ENCODE measurements at places on chromosomes 11 and 22.

GRCh38 chr11:92199991-92200390 is 24.6 kb upstream of the FAT3 start:
- DNase-seq = no peak

- DNase-seq = no peak
These were observed 77.2 kb upstream of the CLPB start for GRCh38 chr11:72511393-72512047.

DNA sequence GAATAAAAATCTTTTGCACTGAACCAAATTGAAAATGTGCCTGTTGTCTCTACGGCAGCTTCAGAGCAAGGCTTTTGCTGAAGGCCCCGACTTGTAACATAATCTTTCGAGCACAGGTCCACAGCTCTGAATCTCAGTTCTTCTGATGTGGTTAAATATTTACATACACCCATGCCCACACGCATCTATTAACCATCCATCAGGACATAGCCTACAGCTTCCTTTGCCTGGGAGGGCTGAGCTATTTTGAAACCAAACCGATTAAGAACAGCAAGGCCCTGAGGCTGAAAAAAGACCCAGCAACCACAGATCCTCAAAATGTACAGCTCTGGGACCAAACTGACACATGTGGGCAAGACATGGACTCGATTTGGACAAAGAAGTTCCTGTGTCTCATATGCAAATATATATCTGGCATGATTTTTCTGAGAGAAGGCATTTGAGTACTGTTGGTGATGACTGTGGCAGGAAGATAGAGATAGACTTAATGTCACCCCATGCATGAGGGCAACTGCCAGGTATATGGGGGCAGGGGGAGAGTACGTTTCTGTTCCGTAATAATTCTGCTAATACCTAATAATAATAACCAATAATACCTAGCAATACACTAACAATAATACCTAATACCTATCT is 322.7 kb upstream of the PLET1 start:
- DNase-seq = no peak

GRCh38 chr11:69797156-69797555 is 22.0 kb upstream of the FGF4 start:
- DNase-seq = no peak

- DNase-seq = no peak
These were observed 73.1 kb downstream of the TMPRSS5 start for GRCh38 chr11:113632981-113633380.

GRCh38 chr22:48491451-48491941 is 1336.2 kb downstream of the BRD1 start:
- DNase-seq = no peak

DNA sequence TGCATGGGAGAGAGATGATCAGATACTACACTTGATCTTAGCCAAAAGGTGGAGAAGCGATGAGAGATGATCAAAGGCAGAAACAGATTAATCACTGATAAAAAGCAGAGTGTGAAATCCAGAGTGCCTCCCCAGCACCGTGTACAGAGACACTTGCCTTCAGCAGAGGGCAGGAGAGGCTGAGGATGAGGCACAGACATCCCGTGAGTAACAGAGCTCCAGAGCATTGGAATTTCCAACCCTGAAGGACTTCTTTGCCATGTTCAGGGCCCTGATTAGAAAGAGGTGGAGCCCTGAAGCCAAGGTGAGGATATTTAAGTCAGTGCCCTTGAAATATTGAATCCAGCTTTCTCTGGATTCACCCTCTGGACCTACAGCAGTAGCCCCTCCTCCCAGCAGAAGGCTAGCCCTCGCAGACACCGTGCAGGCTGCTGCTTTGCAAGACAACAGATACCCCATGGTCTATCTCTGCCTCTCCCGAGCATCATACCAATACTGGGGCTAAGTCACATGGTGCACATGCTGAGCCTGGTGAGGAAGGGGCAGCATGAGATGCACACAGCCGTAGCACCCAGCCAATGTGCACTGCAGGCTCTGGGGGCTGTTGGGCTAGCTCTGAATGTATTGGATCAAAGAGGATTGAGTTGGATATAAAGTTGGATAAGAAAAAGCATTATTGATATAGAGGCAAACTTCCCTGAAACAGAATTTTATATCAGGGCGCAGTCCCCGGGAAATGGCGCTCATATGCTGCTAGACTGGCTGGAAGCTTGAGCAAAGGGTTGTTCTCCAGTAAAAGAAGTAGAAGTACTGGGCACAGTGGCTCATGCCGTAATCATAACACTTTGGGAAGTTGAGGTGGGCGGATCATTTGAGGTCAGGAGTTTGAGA is 200.3 kb upstream of the B3GAT1 start:
- no peak for DNase-seq

- no peak for DNase-seq
These were observed 106.0 kb downstream of the NAV2 start for GRCh38 chr11:19818619-19819018.

DNA sequence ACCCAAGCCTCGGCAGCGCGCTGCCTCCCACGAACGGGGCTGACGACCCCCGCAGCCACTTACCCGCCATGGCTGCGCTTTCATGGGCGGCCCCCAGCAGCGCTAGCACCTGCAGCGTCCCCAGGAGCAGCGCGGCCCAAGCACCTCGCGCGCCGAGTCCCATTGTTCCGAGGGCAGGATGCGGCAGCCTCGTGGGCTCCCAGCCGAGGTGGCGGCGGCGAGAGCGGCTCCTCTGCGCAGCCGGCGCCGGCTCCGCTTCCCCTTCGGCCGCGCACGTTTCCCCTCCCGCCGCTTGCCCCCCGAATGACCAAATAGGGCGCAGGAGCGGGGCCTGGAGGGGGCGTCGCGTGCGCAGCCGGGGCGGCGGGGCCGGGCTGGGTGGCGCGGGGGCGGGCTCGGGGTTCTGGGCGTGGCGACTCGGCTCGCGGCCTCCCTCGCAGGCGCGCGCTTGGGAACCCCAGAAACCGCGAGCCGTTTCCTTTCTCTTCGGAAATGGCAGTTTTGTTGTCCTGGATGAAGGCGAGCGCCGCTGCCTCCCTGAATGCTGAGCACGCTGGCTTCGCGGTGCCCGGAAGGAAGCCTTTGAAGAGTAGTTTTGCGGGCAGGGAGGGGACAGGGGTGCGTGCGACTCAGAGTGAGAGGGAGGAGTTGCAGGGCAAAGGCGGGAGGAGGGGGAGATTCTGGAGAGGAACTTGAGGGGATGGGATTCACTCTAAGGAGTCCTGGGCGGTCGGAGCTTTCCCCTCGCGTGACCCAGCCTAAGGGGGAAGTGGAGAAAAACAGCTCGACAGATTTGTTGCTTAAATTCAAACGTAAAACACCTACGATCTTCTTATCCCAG is at the start of gene TMEM123:
Gene TMEM123, minus strand, starts transcription at position 305 of the 841 bp plus-strand sequence. Its CDS starts 142 bp downstream, at position 163.
- peak; percentile 52 for DNase-seq

All from NCI-H2107 (cell line).